Endodermal cell (in vitro differentiated cells): ENCODE measurements at places on chromosomes 3 and 15. TPM values are rescaled to one million over a fixed set of nuclear protein-coding genes. Genes with fewer than 3 reads are reported as not detected.

Gene WDR93
- total RNA-seq = 0.24 to 0.40 TPM (median 0.36 TPM) in 3 replicates

Gene RTP4
- not detected in 3 replicates for total RNA-seq

Gene PLA2G4E
- not detected in 2 replicates for total RNA-seq

Gene RNF7
- total RNA-seq = 106 to 121 TPM (median 109 TPM) in 3 replicates

Gene IP6K2
- 103 to 110 TPM (median 104 TPM) in 3 replicates for total RNA-seq

Gene SERINC4
- total RNA-seq = 0.16 and 0.18 TPM in 2 replicates

Gene U2SURP
- 95.5 to 162 TPM (median 160 TPM) in 3 replicates for total RNA-seq

Gene KLHL40
- total RNA-seq = not detected in 2 replicates

Gene ADGRG7
- total RNA-seq = 2.1 to 4.3 TPM (median 3.1 TPM) in 3 replicates
